ENCODE measurements at places on chromosomes 1 and 21.

GRCh38 chr1:42765832-42766740 lies 742 bp downstream of the P3H1 start:
- peak; percentile 42 for DNase-seq

GRCh38 chr1:24321126-24321525 lies 2.0 kb downstream of the GRHL3 start:
- no peak for DNase-seq

- peak; percentile 4 for DNase-seq
Measured at GRCh38 chr1:2210084-2210653, 15.6 kb upstream of the FAAP20 start.

GRCh38 chr1:116911188-116911553 lies 1.5 kb downstream of the PTGFRN start:
- no peak for DNase-seq

DNA sequence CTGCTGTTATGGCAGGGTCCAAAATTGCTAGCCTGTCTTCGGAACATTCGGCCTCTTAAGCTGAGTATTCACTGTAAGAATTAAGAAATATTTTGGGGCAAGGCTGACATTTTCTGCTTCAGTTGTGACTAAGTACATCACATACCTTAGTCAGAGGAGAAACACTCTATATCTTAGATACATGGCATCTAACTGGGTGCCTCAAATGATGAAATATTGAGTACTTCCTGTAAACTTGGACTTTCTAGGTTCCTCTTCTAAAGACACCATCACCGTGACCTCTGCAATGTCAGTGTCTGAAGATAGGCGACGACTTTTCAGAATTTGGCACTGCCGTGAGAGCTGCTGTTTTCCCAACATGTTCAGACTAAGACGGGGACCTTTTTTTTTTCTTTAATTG lies 65.6 kb downstream of the PCBP3 start:
- no peak for DNase-seq

DNA sequence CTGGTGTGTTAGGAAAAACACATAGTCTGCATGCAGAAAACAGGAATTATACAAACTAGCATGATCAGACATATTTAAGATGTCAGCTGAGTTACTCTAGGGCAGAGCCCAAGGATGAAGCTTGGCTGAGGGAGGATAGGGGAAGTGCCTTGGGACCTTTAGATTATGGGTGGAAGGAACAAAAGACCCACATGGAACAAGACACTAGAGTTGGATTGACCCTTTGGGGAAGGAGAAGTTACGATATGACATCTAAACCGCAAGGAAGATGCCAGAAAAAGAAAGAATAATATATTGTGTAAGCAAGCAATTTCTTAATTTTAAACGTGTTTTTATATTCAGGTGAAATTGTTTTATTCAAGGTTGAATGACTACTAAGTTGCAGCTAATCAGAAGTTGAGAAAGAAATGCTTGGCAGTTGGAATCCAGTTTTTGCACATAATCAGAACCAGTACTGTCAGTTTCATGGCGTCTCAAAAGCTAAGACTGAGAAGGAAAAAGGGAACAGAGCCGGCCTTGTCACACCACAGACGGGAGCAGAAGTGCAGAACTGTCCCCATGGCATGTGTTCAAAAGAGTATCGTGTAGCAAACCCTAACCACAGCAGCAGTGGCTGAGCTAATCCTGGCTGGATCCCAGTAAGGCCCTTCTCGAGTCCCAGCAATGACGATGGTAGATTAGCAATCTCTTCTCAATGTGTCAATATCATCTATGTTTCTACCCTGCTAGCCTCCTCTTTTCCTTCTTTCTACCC lies 31.2 kb upstream of the IFNAR2 start:
- DNase-seq: peak; percentile 80

DNA sequence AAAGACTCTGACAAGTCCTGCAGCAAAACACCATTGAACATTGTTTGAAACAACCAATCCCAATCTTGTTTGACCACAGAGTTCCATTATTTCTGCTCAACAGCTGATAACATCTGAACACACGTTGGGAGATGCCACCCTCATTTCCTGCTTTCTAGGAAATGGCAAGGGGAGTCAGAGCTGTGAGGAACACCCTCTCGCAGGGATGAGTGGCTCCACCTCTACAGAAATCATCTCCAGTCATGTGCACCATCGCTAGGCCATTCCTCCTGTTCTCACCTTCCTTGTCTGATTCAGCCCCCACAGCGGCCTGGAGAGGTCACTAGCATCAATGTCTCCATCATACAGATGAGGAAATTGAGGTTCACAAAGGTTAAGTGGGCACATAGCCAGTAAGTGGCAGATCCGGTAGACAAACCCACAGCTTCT lies 22.4 kb upstream of the RUNX3 start:
- DNase-seq: no peak

DNA sequence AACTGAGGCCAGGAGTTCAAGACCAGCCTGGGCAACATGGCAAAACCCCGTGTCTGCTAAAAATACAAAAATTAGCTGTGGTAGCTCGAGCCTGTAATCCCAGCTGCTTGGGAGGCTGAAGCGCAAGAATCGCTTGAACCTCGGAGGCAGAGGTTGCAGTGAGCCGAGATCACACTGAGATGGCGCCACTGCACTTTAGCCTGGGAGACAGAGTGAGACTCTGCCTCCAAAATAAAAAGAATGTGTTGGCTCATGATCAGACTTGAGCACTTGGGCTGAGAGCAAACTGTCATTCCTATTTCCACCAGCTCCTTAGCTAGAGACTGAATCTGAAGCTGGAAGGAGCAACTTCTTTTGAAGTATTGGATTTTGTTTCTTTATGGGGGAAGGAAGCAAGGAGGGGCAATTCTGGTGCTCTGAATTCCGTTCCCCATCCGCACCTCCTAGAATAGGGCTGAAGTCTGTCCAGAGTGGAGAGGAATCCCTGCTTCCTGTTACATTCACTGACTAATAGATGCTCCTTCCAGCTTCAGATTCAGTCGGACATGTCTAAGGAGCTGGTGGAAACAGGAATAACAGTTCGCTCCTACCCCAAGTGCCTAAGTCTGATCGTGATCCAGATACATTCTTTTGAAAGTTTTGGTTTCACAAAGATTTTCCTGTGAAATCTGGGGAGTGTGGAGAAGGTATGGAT lies 3.8 kb downstream of the ZNF672 start:
- peak; percentile 34 for DNase-seq

- peak; percentile 24 for DNase-seq
Measured at GRCh38 chr1:18160290-18160942, 52.8 kb downstream of the IGSF21 start.

Data from heart right ventricle (tissue), 16 donors.